T47D (cell line): ENCODE measurements at places on chromosomes 5 and 9.

GRCh38 chr9:95979446-95979845 is 104.0 kb downstream of the ERCC6L2 start:
- DNase-seq: no peak

DNA sequence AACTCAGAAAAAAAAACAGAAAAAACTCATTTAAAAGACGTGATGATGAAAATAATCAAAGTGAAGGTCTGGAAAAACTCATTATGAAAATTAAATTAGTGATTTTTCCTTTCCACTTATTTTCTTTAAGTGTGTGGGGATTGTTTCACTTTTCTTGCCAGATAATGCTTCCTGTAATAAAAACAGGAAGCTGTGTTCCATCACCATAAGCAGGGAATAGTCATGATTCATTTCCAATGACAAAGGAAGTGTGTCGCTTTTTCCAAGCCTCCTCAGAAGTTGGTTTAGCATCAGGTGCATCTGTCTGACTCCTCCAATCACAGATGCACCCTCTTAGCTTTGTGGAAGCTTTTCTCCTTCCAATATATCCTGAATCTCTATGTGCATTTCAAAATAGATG is 2068.7 kb downstream of the MAT2B start:
- DNase-seq: no peak

- peak; percentile 63 for DNase-seq
These were observed 121.0 kb upstream of the RGS7BP start for GRCh38 chr5:64384765-64385164.

GRCh38 chr9:114004221-114004716 is 73.8 kb downstream of the AMBP start:
- no peak for DNase-seq

DNA sequence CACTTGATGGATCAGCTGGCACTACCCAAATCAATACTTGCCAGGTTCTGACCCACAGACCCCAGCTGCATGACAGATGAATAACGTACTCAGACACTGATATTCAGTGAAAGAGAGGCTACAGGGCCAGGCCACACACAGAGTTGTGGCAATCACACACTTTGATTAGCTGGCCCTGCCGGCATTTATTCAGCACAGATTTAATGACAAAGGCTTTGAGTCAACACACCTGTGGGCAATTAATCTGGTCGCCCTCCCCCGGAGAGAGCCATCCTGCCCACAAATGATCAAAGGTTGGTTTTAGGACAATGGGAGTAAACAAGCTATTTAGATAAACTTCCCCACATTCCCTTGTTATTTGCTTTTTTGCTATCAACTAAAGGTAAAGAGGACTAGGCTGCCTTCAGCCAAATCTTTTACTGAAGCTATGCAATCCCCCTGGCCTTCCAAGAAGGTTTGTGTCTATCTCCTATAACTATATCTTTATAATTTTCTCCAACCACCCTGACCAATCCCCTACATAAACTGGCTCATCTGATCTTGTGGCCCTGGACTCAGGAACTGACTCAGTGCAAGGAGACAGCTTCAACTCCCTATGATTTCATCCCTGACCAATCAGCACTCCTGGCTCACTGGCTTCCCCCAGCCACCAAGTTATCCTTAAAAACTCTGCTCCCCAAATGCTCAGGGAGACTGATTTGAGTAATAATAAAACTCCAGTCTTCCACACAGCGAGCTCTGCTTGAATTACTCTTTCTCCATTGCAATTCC is 12.7 kb upstream of the TRIM32 start:
- no peak for DNase-seq

DNA sequence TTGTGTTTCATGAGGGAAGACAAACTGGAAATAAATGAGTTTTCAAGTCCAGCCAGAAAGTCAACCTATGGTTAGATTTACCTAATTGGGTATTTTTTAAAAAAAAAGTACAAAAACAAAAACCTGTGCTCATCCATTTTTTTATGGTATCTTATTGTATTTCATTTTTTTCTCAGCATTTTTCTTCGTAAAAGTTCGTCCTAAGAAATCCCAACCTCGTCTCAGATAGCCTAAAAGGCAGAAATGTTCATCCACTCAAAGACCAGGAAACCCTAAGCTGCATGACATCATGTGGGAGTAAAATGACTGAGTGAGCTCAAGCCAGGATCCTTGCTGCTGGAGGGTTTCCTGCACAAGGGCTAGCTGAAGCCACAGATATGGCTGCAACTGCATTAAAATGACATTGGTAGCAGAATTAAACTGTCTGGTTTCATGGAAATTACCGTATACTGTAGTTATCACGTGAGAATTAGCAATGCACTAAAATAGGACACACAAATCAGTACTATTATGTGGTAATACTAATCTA is 70.4 kb downstream of the NFIB start:
- DNase-seq: no peak

DNA sequence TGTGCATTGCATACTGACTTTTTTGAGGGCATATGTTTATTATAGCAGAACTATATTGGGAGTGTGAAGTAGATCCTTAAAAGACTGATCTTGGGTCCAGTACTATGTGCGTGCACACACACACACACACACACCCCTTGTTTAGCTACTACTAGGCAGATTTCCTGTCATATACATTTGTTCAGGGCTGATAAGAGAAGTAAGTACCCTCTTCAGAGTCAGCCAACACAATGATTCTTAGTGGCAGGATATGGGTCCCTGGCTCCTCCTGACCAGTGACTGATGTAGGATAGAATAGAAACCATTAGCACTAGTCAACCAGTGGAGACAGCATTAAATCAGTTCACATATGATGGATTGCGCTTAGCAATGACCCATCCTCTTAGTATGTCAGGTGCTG is 76.2 kb upstream of the MIER3 start:
- DNase-seq: no peak

GRCh38 chr5:171310819-171311321 is 1.8 kb downstream of the TLX3 start:
- DNase-seq: no peak

DNA sequence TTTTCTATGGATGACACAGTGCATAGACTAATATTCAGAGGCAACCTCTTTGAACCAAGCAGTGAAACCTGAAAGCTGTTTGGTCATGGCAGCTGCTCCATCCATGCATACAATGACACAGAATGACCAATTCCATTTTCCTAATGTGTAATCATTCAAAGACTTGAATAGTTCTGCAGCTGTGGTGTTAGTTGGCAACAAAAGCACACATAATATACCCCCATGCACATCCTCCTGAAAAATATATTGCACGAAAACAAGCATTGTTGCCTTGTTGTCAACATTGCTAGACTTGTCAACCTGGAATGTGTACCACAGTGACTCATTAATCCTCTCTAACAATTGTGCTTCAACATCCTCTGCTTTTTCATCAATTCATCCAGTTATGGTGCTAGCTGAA is 71.0 kb upstream of the SEMA6A start:
- DNase-seq: no peak
